ENCODE measurements at places on chromosomes 1 and 21.

DNA sequence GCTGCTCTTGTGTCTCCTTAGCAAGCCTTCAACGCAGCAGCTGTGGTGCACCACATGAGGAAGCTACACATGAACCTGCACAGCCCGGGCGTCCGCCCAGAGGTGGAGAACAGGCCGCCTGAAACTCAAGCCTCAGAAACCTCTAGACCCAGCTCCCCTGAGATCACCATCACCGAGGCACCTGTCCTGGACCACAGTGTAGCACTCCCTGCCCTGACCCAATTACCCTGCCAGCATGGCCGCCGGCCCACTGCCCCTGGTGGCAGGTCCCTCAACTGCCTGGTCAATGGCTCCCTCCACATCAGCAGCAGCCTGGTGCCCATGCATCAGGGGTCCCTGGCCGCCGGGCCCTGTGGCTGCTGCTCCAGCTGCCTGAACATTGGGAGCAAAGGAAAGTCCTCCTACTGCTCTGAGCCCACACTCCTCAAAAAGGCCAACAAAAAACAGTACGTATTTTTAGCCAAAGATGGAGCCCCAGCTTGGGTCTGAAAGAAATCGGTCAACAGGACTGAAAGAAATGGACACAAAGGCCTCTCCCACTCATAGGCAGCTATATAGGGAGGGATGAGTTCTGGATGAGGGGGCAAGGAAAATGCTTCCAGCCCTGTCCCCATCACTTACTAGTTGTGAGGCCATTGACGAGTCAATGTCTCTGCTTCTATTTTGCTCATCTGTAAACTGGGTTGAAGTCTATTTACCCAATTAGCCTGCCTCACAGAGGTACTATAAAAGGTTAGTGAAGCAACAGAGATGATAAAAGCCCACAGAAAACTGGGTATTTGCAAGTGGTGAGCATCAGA, 28.5 kb downstream of the CAMK1G start:
- no peak for DNase-seq

DNA sequence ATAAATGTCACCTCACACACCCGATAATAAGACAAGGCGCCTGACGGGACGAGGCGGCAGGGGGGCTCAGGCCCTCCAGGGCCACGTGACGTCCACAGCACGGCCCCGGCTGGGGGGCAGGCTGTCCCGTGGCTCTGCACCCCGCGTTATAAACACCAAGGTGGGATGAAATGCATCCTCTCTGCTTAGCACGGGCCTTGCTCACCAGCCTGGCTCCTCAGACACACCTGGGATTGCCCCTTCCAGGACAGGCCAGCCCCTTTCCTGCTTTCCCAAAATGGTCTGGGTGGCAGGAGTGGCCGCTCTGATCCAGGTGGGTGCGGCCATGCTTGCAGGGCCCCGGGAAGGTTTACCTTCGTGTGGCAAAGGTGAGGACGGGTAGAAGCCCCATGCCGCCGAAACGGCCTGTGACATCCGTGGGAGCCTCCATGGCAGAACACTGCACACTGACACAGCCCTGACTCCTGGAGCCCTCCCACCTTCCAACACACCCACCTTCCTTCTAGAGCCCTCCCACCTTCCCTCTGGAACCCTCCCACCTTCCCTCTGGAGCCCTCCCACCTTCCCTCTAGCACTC, 35.9 kb downstream of the SLC19A1 start:
- DNase-seq = no peak

GRCh38 chr1:247627951-247628350, 22.6 kb downstream of the OR2G3 start:
- DNase-seq = no peak

GRCh38 chr1:186772228-186772627, 56.5 kb upstream of the PLA2G4A start:
- DNase-seq = no peak

DNA sequence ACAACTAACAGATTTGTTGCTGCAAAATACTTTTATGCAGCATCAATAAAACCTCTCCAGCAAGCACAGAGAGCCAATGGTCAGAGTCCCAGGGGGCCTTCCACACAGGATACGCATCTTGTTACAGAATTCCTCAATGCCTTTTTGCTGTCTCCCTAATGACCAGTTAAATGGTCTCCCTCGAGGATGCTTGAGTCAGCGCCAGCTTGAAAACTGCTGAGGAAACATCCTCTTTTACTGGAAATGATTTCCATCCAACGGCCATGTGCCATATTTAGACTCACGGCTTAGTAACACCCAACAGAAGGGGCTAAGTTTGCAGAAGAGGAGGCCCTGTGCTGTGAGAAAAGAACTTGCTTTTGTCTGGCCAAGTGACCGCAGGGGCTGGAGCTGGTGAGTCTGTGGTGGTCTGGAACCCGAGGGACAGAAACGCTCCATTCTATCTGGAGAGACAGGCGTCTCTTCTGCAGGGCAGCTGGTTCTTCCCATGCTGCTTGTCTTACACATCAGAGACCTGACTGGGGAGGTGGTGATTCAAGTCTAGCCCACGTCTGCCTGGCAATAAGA, 496.4 kb downstream of the SETD4 start:
- DNase-seq = no peak

DNA sequence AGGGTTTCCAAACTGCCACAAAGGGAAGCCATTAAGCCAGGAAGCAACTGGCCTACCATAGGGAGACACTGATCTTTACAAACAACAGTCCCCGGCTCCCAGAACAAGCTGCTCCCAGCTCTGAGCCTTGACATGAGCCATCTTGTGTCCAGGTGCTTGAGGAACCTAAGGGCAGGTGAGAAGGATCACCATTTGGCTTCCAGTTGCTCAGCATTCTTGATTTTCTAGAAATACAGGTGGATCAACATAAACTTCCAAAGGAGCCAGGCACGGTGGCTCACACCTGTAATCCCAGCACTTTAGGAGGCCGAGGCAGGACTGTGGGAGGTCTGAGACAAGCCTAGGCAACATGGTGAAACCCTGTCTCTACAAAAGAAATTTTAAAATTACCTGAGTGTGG, 21.6 kb downstream of the ZBTB17 start:
- no peak for DNase-seq

GRCh38 chr21:39348040-39348354, 891 bp downstream of the HMGN1 start:
- no peak for DNase-seq

GRCh38 chr1:29298246-29298645, 61.9 kb downstream of the PTPRU start:
- DNase-seq = no peak

GRCh38 chr1:77533660-77534305, 148.7 kb downstream of the ZZZ3 start:
- peak; percentile 33 for DNase-seq

GRCh38 chr21:32520875-32521735, 64.2 kb downstream of the TCP10L start:
- DNase-seq = no peak

DNA sequence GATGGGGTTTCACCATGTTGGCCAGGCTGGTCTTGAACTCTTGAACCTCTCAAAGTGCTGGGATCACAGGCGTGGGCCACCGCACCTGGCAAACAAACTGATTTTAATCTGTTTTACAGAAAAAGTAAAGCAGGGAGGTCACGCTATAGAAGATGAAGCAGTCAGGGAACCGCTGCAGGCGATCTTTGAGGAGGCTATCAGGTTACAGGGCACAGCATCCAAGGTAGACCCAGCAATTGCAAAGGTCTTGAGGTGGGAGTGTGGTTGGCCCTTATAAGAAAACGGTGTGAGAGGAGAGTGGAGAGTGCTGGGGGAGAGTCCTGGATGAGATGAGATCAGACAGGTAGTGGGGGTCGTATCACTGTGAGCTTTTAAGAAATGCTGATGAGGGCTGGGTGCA, 2.6 kb upstream of the TMCO4 start:
- DNase-seq = no peak

DNA sequence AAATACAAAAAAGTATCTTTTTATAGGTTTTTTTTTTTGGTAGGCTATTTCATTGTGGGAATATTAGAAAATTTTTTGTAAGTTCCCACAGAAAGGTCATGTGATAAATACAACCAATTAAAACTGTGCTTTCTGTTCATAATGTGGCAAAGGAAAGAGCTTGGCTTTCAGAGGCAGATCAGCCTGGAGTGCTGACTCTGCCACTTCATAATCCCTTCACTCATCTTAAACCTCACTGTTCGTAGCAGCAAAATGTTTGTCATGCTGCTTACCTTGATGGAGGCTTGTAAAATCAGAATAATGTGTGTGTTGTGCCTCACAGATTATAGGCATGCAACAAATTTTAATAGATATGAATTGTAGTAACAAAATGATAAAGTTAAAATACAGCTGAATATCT, 176.8 kb downstream of the ZP4 start:
- DNase-seq = no peak

DNA sequence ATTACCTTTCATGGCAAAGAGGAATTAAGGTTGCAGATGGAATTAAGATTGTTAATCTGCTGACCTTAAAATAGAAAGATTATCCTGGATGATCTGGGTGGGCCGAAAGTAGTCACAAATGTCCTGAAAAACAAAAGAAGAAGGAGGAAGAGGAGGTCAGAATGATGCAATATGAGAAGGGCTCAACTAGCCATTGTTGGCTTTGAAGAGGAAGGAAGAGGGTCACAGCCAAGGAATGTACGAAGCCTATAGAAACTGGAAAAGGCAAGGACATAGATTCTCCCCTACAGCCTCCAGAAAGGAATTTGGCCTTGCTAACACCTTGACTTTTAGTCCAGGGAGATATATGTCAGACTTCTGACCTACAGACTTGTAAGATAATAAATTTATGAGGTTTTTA, 39.4 kb upstream of the FMOD start:
- no peak for DNase-seq

GRCh38 chr1:41434748-41435449, 49.6 kb downstream of the EDN2 start:
- no peak for DNase-seq

DNA sequence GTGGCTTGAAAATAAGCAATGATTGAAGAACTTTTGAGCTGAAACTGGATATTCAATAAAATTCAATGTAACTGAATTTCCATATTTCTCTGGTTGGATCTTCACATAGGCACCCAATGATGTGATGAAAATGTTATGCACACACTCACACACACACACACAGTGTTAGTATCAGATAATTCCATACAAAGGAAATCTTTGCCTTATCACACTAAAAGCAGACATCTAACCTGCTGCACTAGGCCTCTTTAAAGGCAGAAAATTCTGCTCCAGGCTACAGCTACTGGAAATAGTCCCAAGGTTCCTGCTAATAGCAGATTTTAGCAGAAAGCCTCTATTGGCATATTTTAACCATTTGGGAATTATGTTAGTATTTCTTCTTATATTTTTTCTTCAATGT, 309.6 kb downstream of the COL11A1 start:
- no peak for DNase-seq

- DNase-seq = no peak
Measured at GRCh38 chr1:10915594-10915993, 96.9 kb upstream of the TARDBP start.

DNA sequence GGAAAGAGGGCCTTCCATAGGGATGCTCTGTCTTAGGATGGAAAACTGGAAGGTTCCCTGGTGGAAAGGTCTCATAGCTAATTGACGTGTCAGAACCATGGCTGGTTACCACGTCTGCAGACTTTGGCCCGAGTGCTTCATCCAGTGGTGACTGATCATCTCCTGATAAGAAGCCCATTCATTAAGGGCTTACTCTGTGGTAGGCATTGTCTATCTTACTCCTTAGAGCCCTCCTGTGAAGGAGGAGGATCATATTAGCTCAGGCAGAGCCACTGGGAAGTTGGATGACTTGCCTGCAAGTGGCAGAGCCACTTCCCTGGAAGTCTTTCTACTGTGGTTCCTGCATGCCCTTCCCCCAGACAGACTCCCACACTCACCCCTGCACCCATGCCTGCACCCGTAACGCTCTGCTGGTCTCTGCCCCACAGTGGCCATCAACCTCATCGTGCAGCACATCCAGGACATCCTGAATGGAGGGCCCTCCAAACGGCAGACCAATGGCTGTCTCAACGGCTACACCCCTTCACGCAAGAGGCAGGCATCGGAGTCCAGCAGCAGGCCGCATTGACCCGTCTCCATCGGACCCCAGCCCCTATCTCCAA, 79.9 kb downstream of the UCK2 start:
- no peak for DNase-seq

GRCh38 chr21:22842875-22843274, 1844.7 kb downstream of the NCAM2 start:
- no peak for DNase-seq

DNA sequence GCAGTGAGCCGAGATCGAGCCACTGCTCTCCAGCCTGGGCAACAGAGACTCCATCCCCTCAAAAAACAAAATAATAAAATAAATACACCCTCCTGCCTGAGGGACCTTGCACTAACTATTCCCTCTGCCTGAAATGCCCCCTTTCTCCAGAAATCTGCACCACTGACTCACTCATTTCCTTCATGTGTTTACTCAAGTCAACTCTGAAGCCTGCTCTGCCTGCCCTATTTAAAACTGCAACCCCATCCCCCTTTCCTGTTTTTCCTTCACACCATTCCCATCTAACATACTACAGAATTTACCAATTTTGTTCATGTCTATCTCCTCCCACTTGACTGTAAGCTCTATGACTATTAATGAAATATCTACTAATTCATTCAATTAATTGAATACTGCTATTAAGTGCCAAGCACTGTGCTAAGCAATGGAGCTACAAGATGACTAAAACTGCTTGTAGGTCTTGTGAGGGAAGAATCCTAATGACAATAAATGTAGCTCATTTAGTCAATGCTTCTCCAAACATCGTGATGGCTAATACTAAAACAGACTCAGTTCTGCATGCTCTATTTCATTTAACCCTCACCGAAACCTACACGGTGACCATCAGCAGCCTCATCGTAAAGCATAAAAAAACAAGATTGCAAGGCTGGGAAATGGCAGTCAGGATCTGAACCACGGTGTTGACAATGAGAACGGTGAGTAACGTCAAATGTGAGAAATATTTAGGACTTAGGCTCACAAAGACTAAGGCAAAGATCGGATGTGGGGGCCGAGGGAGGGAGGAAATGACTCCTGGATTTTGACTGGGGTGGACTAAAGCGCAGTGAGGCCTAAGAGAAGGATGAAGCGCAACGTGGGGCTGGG, 749 bp upstream of the TMEM39B start:
- no peak for DNase-seq

GRCh38 chr1:43558346-43558841, 27.7 kb downstream of the PTPRF start:
- no peak for DNase-seq

GRCh38 chr1:206489980-206490770, 17.2 kb upstream of the RASSF5 start:
- DNase-seq = peak; percentile 41

GRCh38 chr1:153929426-153929825, 6.7 kb upstream of the GATAD2B start:
- DNase-seq = no peak

- no peak for DNase-seq
Measured at GRCh38 chr1:38046333-38046883, at the start of gene POU3F1. Gene POU3F1 (minus strand): TSS chr1:38046793. CDS start chr1:38046743, 50 bp downstream.

Data from activated T-helper 1 cell treated with anti-CD3 and anti-CD28 coated beads, Interleukin-2, amount 50 U/mL, for 16 hours (primary cell).